ENCODE measurements at places on chromosomes 16 and 17.

DNA sequence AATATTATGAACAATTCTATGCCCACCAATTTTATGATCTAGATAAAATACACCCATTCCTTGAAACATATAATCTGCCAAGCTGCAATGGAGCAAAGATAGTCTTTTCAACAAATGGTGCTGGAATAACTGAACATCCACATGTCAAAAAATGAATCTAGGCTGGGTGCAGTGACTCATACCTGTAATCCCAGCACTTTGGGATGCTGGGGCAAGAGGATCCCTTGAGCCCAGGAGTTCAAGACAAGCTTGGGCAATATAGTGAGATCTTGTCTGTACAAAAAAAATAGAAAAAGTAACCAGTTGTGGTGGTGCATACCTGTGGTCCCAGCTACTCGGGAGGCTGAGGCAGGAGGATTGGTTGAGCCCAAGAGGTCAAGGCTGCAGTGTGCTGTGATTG is 92.5 kb downstream of the N4BP1 start:
- DNase-seq = no peak

- no peak for DNase-seq
These were observed 26.6 kb downstream of the PIEZO1 start for GRCh38 chr16:88758227-88758943.

DNA sequence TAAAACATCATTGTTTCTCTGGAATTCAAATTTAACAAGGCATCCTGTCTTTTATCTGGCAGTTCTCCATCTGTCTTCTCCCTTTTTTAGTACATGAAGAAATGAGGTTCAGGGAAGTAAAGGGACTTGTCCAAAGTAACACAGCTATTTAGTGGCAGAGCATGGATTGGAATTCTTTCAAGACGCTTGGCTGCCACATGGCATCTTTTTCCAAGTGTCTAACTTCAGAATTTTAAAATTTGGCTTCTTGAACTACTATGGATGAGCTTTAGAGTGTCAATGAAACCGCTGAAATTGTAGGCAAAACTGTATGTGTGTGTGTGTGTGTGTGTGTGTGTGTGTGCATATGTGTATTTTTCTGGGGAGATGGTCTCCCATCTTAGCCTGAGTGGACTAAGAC is 5.2 kb upstream of the TMIGD1 start:
- no peak for DNase-seq

- DNase-seq = no peak
These were observed 11.9 kb upstream of the KDM6B start for GRCh38 chr17:7822126-7822525.

DNA sequence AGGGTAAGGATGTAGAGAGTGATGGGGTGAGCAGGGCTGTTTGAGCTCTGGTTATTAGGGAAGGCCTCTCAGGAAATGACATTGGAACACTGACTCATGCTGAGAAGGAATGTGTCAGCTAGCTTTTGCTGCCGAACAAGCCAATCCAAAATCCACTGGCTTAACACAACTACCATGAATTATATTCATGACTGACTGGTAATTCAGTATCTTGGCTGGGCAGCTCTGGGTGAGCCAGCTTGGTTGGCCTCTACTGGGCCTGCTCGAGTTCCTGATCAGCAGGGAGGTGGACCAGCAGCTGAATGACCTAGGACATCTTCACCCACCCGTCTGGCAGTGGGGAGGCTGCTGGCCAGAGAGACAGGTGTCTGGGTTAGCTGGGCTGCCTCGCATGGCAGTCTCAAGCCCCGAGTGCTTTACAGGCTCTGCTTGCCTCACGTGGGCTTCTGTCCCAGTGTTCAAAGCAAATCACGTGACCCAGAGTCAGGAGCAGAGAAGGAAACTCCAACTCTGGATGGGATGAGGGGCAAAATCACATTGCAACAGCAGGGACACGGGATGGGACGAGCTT is 209.4 kb downstream of the KATNIP start:
- no peak for DNase-seq

DNA sequence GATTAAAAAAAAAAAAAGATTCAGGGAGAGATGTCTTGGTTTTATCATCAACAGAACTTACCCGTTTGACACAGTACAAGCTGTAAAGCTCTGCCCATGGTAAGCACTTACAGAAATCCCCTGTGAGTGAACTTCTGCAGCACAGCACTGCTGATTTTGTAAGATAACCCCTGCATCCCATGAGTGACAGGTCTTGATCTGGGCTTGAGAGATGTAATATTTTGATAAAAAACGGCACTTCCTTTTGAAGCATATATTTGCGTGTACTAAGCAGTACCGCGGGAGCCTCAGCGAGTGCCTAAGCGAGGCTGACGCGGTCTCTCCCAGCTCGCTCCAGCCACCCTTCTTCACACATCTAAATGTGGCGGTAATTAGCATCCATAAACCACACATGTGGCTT is 50.5 kb downstream of the IKZF3 start:
- DNase-seq = peak; percentile 64

DNA sequence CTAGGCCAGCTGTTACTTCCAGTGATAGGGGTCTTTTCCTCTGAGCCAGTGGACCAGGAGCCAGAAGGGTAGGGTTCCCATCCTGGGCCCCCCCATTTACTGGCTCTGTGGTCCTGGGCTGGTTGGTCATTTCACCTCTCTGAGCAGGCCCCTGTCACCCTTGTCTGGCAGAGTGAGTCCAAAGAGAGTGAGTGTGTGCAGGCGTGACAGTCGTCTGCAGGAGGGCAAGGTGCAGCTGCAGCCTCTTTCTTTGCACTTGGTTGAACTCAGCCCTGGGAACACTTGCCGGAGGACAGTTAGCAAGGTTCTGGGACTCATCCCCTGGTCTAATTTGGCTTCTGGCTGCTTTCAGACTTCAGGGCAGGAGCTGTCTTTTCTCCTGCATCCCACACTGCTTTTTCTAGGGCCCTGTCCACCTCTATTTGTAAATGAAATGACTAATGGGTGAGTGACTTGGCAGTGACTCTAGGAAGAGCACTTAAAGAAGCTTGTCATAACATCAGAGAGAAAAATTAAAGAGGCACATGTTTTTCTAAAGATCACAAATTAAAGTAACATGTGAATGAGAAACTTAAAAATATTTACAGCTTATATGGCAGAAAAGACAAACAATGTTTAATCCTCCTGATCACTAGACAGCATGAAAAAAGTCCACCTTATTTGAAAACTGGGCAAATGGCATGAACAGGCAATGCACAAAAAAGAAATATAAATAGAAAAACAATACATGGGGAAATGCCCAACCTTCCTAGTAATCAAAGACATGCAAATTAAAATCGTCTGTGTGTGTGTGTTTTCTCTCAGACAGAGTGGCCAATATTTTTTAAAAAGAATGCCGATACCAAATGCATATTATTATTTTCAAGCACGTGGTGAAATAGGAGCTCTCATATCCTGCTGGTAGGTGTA is 137.5 kb downstream of the NTN1 start:
- DNase-seq = no peak

DNA sequence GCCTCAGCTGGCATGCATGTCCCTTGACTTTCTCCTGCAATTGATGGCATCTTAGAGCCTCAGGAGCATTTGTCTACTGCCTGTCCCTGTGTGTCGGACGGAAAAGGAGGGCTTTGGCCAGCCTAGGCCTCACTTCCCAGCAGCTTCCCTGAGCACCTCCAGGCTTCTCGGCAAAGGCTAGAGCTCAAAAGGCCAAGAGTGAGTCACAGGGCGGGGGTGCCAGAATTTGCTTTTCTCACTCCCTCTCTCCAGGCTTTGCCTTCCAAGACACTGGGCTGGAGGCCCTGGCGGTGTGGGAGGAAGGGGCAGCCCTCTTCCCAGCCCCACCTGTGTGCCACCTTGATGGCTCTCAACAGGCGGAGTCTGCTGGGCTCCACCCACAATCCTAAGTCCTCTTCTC is 107.3 kb upstream of the MAF start:
- no peak for DNase-seq

GRCh38 chr16:15055141-15056053 is 477 bp downstream of the NTAN1 start:
- DNase-seq = peak; percentile 73

- DNase-seq = no peak
These were observed 28.2 kb upstream of the BRD7 start for GRCh38 chr16:50396761-50397535.

- DNase-seq = no peak
These were observed 181.1 kb downstream of the SNX29 start for GRCh38 chr16:12157517-12158093.
